Stimulated activated CD8-positive, alpha-beta memory T cell treated with anti-CD3 and anti-CD28 coated beads, Interleukin-2, amount 100 ng/mL, for 1 hour (primary cell): ENCODE measurements at places on chromosomes 5 and 9.

DNA sequence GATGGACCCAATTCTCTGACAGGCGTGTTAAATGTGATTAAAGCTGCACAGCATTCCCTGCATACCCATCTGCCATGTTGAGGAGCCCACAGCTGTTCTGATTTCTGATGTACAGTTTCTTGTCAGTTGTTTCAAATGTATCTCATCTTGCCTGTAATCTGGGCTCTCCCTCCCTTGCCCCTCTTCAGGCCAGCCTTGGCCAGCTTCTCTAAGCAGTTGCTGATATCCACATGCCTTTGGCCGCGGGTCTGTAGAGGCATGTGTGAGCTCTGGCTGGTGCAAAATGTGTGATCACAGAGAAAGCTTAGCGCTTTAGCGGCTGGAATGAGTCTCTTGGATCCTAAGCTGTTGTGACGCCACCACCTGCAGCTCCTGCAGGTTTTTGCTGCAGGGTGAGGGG lies 332.0 kb downstream of the MLLT3 start:
- no peak for DNase-seq

- no peak for DNase-seq
Measured at GRCh38 chr5:42760426-42760825, 3.8 kb downstream of the CCDC152 start.

GRCh38 chr5:41093803-41094202 lies 22.7 kb upstream of the MROH2B start:
- no peak for DNase-seq

DNA sequence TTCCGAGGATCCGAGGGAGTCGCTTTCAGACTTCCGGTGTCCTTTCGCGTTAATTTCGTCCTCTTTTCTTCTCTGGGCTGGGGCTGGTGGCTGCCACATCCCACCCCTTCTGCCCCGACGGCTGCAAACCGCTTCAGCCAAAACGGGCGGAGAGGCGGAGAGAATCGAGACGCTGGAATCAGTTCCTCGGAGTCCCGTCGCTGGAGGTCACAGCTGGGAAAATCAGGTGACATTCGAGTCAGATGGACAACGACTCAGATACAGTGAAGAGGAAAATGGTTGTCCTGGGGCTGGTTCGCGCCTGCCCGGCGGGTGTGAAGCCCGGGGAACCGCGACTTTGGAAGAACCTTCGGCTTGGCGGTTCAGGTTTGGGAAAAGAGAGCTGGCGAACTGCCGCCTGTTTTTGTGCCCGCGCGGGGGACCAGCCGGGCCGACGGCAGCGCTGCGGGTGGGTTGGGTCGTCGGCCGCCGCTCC lies 8.9 kb upstream of the NKX2-5 start:
- no peak for DNase-seq

DNA sequence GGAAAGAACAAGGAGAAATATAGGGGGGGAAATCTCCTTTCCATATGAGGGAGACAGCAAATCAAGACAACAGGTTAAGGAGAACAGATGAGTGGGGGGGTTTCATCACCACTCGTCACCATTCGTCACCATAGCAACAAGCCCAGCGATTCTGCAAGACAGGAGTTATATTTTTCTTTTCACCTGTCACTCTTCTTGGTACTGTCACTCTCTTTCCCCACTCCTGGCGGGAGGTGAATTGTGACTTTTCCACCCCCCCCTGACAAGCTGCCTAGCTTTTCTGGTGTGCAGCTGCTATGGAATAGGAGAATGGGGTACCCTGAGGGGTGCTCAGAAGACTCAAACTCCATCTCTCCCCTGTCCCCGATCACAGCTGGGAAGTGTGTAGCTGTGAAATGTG lies 239.9 kb downstream of the FAM114A2 start:
- DNase-seq, result no peak

GRCh38 chr5:60578315-60578714 lies 121.7 kb downstream of the DEPDC1B start:
- DNase-seq, result no peak

- DNase-seq, result no peak
Measured at GRCh38 chr9:22116758-22117157, 107.7 kb upstream of the CDKN2B start.

GRCh38 chr5:157523976-157524375 lies 51.6 kb downstream of the ADAM19 start:
- no peak for DNase-seq

DNA sequence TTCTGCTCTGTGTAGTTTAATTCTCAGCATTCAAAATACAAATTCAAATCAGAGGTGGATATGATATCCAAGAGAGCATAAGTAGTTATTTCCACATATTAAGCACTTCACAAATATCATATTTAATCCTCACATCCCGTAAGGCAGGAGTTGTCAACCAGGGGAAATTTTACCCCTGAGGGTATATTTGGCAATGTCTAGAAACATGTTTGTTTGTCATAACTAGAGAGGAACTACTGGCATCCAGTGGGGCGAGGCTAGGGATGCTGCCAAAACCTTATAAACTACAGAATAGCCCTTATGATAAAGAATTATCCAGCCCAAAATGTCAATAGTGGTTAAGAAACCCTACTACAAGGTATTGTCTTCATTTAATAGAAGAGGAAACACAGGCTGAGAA lies 619.4 kb downstream of the SLCO4C1 start:
- DNase-seq, result no peak

GRCh38 chr9:130330202-130330862 lies 64.8 kb downstream of the HMCN2 start:
- no peak for DNase-seq

GRCh38 chr5:165325221-165325620 lies 1819.8 kb downstream of the MAT2B start:
- DNase-seq, result no peak

GRCh38 chr5:115583474-115583873 lies 18.8 kb downstream of the TICAM2 start:
- DNase-seq, result no peak

DNA sequence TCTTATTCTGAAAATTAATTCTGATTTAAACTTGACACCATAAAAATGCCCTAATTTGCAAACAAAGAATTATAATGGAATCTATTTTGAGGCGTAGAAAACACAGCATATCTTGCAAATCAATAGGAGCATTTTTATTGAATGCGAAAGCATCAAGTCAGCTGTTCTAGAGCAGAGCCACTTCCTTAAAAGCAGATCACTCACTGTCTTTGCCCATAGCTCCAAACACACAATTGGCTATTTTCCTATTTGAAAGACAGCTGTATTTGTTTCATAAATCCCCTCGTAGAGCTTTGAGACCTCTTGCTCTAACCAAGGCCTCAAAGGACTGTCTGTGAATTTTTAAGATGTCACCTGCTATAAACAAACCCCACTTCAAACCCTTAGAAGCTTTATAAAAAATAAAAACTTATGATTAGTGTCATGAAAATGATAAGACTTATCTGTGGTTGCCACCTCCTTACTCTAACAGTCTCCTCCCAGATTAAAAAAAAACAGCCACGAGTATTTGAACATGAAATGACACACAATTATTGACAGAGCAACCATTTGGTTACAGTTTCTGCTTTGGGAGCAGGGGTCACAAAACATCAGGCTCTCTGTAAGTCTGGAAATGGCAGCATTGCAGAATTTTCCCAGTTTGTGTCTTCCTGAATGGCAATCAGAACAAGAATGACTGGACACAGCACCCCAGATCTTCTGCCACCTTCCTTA lies 75.6 kb upstream of the RASEF start:
- no peak for DNase-seq

GRCh38 chr9:97440160-97440559 lies 28.3 kb downstream of the TDRD7 start:
- no peak for DNase-seq

DNA sequence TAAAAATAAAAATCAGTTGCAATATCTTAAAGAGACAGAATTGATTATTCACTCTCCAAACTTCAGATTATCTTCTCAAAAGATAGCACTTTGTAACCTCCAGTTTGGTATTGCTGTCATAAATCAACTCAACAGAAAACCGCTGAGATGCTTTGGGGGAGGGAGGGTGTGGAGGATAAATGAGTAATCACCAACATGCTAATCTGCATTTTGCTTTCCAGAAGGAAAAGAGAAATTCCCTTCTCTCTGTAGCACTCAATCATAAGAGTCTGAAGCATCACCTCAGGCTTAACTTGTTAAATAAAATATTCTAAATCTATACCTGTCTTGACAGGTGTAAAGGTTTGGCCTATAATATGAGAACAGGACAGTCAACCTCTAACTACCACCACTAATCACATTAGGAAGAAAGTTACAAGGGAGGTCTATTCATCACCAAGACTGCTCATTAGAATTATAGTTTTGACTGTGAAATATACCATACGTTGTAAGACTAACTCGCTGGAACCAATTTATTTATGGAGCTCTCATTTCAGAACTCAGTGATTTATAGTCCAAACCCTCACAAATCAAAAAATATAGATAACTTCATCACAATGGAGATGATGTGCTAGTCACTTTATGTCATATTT lies 89.0 kb downstream of the PIK3R1 start:
- DNase-seq, result no peak

GRCh38 chr9:94110821-94111252 lies 26.6 kb downstream of the PTPDC1 start:
- DNase-seq, result no peak

DNA sequence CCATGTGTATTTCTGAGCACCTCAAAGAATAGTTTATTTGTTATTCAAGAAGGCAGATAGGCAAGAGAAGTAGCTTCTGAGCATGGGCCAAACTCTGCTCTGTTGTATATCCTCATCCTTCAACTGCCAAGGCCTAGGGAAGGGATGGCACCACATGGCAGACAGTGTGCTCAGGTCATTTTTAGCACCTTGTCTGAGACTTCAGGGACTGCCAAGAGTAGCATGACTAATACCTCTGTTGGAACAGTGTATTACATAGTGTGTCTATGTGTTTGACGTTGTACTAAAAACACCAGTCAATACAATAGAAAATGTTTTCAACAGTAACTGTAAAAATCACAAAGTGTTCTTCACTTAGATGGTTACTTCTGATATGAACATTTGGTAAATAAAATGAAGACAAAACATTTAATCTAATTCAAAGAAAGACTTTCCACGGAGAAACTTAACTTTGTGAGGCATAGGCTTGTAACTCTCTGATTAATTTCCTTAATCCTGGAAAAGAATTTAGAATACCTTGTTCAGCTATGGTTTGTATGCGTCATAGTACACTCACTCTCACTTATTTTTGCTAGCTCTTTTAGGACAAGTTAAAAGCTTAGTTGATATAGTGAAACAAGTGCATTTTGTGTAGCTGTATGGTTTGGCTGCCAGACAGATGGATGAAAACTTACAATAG lies 318.4 kb upstream of the RIOK2 start:
- no peak for DNase-seq
